Activated naive CD4-positive, alpha-beta T cell (primary cell): ENCODE measurements at places on chromosomes 6 and 20.

- DNase-seq, result no peak
Observed at GRCh38 chr20:6055981-6056569, 2.2 kb upstream of the LRRN4 start.

- DNase-seq, result no peak
Observed at GRCh38 chr6:34560366-34561226, 4.5 kb upstream of the SPDEF start.

- no peak for DNase-seq
Observed at GRCh38 chr6:81465859-81466258, 286.6 kb downstream of the TENT5A start.

- DNase-seq, result no peak
Observed at GRCh38 chr6:91476000-91476399, 889.1 kb upstream of the MAP3K7 start.

DNA sequence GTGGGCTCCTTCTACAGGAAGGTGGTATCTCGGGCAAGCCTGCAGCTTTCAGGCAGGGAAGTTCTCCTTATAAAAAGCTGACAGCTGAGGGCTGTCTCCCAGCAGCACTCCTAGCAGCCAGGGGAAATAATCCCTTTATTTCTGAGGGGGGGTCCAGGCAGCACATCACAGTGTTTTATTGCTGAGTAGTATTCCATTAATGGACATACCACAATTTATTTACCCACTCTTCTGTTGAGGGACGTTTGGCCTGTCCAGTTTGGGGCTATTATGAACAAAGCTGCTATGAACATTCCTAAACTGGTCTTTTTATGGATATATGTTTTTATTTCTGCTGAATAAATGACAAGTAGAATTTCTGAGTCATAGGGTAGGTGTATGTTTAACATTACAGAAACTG lies 20.0 kb upstream of the PHACTR2 start:
- no peak for DNase-seq

- no peak for DNase-seq
Observed at GRCh38 chr20:32113591-32114260, 4.2 kb downstream of the TM9SF4 start.

- DNase-seq, result no peak
Observed at GRCh38 chr6:119147101-119148053, 68.9 kb upstream of the FAM184A start.

- DNase-seq, result no peak
Observed at GRCh38 chr6:114049367-114049966, 78.5 kb upstream of the HDAC2 start.

DNA sequence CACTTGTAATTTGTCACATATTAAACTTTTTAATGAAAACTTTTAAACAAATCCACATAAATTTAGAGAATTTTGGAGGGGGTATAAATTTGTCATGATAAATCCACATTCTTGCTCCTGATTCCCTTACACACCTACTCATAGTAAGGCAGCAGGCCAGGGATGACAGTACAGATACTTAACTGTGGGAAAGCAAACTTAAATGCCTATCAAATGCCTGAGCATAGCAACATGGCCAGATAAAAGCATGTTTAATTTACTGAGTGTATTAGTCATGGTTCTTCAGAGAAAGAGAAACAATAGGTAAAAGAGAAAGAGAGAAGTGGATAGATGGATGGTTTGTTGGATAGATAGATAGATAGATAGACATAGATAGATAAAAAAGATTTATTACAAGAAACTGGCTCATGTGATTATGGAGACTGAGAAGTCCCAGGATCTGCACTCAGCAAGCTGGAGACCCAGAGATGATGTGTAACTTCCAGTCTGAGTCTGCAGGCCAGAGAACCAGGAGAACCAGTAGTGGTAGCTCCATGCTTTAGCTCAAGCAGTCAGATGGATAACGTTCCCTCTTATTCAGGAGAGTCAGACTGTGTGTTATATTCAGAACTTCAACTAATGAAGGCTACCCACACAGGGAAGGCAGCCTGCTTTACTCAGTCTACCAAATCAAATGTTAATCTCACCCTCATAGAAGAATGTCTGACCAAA lies 15.9 kb upstream of the ADGRF1 start:
- DNase-seq, result no peak

DNA sequence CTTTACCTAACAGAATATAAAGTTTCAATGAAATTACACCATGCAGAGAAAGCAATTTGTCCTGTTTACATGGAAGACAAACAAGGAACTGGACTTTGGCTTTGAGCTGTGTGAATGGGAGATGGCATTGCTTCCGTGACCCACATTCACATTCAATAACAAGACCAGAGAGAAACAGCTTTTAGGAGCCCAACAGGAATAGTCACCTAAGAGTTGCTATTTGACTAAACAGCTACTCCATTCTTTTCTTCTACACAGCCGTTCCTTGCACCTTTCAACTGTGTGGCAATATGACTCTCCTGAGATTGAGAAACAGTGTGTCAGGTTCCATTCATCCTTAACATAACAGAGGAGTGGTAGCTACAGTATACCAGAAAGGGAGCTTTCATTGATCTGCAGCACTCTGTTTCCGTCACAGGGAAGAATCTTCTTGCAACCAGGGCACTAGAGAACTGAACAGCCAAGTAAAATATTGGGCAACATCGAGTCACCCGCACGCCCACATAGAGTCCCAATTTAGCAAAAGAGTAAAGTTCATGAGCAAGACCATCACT lies 355.1 kb downstream of the HAO1 start:
- DNase-seq, result no peak

GRCh38 chr20:57467742-57468141 lies 57.2 kb downstream of the CTCFL start:
- no peak for DNase-seq

DNA sequence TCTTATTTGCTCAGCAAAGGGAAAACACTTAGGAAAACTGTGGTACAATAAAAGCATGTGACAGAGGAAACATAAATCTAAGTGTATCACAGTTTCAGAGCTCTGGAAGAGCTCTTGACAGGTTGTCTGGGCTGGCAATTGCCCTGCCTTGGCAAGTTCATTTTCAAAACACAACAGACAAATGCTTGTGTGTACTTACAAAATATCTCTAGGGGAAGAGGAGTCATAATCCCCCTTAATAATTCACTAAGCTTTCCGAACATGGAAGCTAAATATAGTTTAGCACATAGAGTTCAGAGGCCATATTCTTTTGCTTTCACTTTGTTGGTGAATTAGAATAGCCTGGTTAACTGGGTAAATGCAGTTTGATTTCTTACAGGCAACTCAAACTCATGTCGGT lies 211.6 kb upstream of the THEMIS start:
- DNase-seq, result no peak

GRCh38 chr6:14751645-14752175 lies 494.2 kb upstream of the JARID2 start:
- DNase-seq, result no peak

DNA sequence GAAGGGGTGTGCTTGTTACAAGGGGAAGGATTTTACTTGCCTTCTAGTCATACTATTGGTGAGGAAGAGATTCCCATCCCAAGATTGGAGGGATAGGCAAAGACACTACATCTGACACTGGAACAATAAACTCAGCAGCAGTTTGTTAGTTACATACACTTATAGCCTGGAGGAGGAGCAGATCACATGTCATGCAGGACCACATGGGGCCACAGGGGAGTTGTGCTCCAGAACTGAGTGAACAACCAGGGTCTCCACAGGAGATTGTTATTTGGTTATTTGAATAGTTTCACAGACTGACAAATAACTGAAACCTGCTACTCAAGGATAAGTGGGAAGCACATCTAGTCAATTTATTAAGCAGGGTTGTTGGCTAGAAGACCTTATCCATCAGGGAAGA lies 559.4 kb upstream of the MANEA start:
- no peak for DNase-seq

DNA sequence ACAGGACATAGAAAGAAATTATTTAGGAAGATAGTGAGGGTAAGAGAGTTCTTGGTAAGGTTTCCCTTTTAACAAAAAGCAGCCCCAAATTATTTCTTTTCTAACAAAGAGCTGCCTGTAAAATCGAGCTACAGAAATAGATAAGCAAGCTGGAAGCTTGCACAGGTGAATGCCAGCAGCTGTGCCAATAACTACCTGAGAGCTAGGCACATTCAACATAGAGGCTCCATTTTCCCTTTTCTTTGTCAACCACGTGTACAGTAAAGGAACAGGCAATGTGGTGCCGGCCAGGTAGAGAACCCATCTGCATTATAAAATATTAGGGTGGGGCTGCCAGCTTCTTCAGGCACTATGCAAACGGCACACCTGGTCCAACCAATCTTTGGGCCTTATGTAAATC lies 341.6 kb upstream of the JAG1 start:
- DNase-seq, result no peak

GRCh38 chr20:5061213-5061612 lies 58.5 kb downstream of the PCNA start:
- DNase-seq, result no peak

DNA sequence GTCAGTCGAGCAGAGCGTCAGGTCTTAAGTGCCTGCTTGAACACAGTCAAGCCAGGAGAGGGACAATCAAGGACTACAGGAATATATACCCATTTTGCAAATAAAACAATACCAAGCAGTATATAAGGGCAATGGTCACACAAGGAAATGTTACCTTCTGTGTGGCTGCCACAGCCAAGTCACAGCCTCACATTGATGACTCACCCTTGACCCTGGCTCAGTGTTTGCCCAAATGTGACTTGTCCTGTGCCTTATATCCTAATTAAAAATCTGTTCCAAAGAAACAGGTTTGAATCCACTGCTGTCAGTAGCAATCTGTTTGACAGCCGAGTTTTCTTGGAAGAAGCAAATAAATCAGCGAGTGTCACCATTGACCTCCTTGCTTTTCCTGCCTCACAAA lies 34.3 kb downstream of the C6orf89 start:
- DNase-seq, result no peak

GRCh38 chr20:50792708-50793574 lies 1.9 kb upstream of the BCAS4 start:
- DNase-seq, result no peak

DNA sequence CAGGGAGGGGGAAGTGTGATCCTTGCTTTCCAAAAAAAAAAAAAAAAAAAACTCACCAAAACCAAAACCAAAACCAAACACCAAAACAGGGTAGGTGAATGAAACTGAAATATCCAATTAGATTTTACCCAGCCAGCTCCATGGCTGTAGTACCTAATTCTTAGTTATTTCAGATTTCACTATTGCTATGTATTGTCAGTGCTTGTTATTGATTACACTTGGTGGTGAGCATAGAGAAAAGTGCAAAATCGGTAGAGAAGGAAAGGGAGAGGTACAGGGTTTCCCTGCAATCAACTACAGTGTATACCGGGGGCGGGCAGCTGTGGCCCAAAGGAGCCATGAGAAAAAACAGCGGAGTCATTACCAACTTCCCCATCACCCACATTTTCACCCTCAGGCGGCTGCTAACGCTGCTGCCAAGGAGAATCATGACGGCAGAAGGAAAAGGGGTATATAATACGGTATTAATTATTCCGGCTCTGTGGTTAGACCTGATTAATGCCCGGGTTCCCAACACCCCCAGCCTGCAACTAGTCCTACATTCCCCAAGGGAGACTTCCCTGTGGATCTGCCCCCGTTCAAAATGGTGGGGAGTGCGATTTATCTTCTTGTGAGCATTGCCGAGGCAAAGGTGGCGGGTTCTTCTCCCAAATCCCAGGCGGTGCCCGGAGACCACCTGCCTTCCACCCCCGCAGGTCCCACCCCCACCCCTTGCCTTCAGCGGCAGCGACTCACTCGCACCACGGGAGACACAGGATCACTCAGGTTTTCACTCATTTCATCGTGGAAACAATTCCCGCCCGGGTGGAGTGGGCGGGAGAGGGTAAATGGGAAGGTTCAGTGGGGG lies at the start of gene C6orf62:
TSS of gene C6orf62 (minus strand) at position 30 of the 847 bp plus-strand sequence. CDS start 486 bp downstream, outside the sequence.
- DNase-seq, result peak; percentile 11

- no peak for DNase-seq
Observed at GRCh38 chr6:5172041-5172653, 87.0 kb downstream of the PPP1R3G start.

GRCh38 chr20:56683077-56683865 lies 54.2 kb downstream of the TFAP2C start:
- DNase-seq, result no peak

GRCh38 chr6:14802514-14803160 lies 443.2 kb upstream of the JARID2 start:
- no peak for DNase-seq

- DNase-seq, result no peak
Observed at GRCh38 chr6:10163203-10163962, 251.5 kb downstream of the TFAP2A start.

- no peak for DNase-seq
Observed at GRCh38 chr6:39430446-39430845, 107.9 kb upstream of the KCNK16 start.

GRCh38 chr6:79494841-79495240 lies 42.4 kb downstream of the LCA5 start:
- no peak for DNase-seq

GRCh38 chr6:106749609-106750008 lies 120.2 kb downstream of the QRSL1 start:
- DNase-seq, result no peak

DNA sequence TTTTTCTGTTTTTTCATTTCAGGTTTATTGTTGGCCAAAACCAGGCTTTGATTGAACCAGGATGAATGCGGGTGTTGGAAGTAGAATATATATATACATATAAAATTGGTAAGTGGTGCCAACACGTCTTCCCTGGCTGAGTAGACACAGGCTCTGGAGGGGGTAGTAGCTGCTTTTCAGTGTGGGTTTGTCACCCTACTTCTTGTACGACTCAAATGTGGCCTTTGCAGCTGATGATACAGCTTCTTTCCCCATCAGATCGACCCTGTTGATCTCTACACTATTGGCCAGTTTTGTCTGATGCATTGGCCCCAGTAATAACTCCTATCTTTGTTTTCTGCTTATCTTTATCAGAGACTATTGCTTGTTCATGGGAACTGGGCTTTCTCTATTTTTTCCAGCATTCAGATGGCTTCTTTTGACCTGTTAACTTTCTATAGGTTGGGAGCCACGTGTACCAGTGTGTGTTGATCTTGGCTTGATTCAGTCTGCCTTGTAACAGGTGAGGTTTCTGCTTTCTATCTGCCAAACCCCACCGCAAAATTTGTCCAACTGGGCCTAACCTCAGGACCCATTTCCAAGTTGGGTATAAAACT lies 2.7 kb upstream of the ZNFX1 start:
- no peak for DNase-seq

DNA sequence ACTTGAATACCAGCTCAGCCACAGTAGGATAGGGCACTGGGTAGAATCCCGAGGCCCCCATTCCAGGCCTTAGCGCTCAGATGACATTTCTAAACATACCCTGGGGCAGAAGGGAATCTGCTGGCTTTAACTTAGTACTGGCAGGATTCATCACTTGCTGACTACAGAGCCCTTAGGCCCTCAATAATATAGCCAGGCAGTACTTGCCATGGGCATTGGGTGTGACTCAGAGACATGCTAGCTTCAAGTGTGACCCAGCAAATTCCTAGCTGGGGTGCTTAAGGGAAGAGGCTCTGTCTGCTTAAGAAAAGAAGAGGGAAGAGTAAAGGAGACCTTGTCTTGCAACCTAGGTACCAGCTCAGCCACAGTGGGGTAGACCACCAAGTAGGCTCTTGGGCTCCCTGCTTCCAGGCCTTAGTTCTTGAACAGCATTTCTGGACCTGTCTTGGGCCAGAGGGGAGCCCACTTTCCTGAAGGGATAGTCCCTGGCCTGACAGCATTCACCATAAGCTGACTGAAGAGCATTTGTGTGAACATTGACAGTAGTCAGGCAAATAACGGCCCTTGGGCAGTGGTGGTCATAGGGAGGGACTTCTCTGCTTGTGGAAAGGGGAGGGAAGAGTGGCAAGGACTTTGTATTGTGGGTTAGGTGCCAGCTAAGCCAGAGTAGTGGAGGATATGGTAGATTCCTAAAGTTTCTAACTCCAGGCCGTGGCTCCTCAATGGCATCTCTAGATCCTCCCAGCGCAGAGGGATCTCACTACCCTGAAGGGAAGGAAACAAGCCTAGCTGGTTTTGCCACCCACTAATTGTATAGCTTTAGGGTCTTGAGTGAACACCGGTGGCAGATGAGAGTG lies 48.5 kb upstream of the HACE1 start:
- DNase-seq, result no peak
